ENCODE measurements at places on chromosomes 7 and 10.

- DNase-seq: no peak
Measured at GRCh38 chr7:43307522-43307921, 195.1 kb downstream of the HECW1 start.

- DNase-seq: no peak
Measured at GRCh38 chr10:69745698-69746097, 56.0 kb upstream of the COL13A1 start.

- DNase-seq: no peak
Measured at GRCh38 chr7:117385363-117386109, 41.8 kb downstream of the ASZ1 start.

DNA sequence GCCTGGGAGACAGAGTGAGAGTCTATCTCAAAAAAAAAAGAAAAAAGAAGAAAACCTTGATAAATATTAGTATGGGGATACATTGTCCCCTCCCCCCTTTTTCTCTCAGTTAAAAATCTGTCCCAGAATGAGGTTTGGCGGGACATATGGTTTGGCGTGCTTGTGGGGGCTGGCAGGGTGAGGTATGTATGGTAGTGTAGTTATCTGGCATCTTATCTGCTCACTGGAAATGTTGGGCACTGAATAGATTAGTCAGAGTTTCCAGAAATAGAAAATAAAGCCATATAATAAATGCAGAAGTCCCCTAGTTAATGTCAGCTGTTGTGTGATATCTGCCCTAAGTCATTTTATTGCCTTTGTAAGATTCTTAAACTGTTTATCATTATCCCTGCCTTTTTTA, 397.5 kb upstream of the GALNT17 start:
- DNase-seq: no peak

- DNase-seq: no peak
Measured at GRCh38 chr10:14250496-14251076, 80.1 kb downstream of the FRMD4A start.

DNA sequence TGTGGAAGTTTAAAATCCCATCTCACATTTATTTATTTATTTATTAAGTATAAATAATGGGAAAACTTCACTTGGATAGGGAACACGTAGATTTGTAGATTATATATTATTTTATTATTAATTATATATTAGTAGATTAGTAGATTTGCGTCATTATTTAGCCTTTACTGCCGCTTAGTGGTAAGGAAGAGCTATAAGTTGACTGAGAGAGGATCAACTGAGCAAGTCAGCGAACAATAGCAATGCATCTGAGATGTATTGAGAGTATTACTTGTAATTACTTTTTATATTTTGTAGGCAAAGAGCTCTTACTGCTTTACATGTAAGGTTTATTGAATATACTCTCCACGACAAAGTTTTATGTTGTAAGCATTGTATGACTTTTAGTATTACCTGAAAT, 244.5 kb upstream of the ANKRD30A start:
- no peak for DNase-seq

DNA sequence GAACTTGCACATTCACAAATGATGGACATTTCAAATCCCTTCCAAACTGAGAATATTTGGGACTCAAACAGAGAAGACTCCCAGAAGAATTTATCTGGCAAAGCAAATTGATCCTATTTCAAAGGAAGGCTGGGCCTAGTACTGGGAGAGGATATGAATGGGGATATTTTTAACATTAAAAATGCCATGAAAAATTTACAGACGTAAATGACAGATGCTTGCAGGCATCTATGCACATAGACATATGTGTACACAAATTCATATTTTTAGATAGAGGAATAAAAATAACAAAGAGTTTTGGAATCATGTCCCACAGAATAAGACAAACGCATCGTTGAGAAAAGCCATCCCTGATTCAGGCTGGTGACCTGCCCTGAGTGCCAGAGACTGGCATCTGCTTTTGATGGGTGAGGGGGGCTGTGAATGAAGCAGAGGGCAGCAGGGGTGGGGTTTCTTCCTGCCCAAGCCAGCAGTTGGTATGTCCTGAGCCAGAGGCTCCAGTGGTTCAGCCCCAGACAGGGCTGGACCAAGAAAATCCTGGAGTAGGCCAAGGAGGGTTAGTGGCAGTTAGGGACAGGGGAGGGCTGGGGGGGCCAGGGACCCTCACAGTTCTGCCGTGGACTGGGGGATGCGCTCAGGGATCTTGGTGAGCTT, 138.5 kb downstream of the SLIT1 start:
- no peak for DNase-seq

DNA sequence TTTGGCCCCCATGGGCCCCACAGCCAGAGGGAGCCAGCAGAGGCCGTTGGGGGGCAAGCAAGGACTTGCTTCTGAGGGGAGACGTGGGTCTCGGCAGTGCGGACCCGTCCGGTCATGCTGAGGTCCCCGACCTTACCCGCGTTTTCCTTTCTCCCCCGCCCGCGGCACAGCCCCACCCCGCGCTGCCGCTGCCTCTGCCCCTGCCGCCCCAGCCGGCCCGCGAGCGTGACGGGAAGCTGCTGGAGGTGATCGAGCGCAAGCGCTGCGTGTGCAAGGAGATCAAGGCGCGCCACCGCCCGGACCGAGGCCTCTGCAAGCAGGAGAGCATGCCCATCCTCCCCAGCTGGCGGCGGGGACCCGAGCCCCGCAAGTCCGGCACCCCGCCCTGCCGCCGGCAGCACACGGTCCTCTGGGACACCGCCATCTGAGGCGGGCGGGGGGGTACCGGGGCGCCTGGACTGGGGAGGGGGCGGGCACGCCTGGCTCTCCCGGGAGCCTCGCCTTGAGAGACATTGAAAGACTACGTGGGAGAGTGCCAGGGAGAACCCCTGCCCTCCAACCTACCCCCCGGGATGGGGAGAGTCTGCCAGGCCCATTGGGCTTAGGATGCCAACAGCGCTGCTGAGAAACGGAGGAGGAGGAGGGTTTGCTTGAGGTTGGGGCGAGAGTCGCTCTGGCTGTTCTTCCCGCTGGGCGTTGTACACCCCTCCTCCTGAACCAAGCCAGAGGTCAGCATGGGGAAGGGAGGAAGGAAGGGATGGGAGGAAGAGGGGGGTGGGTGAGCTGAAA, 9.9 kb downstream of the NYAP1 start:
- no peak for DNase-seq

DNA sequence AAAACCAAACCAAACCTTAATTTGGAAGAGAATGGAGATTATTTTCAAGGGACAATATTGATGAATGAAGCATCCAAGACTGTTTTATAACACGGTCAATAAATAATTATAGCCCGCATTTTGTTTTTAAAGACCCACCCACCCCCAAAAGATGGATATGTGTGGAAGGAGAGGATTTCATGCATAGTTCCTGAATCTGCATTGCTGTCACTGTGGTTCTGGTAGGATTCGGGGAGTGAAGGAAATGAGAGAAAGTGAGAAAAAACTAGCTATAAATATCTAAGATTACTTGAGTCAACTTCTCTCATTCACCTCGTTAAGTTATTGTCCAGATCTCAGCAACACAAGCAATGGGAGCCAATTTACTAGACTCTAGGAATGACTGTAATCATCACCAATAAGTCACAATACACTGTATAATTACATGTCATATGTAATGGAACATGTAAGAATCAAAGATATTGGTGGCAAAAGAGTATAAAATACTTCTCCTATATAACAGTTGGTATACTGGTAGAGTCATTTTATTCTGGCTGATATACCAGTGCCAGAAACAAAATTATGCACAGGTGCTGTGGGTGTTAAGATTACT, 30.2 kb downstream of the NAMPT start:
- no peak for DNase-seq

GRCh38 chr7:34761206-34761605, 103.2 kb downstream of the NPSR1 start:
- DNase-seq: no peak
